ENCODE measurements at places on chromosomes 16 and 17.

GRCh38 chr17:75557075-75557851 lies 30.3 kb upstream of the MYO15B start:
- peak; percentile 43 for DNase-seq

GRCh38 chr17:57240648-57241047 lies 15.7 kb upstream of the MSI2 start:
- no peak for DNase-seq

DNA sequence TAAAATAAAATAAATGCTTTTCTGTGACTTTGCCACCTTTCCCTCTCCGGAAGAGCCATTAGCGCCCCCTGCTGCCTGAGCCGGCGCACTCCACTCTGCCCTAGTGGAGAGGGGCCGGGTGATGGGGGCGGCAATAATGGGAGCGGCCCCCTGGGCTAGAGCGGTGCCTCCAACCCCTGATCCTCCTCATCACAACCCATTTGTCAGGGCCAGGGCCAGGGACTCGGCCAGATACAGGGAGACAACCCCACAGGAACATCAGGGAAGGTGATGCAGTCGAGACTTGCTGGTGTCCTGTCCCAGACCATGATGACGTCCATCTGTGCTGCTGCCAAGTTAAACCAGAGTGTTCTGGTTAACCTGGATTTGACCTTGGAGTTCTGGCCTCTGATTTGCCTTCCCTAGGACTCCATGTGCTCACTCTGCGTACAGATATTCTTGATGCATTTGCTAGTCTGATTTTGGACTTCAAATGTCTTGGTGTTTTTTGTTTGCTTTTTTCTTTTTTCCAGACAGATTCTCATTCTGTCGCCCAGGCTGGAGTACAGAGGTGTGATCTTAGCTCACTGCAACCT lies 46.1 kb upstream of the BPTF start:
- no peak for DNase-seq

DNA sequence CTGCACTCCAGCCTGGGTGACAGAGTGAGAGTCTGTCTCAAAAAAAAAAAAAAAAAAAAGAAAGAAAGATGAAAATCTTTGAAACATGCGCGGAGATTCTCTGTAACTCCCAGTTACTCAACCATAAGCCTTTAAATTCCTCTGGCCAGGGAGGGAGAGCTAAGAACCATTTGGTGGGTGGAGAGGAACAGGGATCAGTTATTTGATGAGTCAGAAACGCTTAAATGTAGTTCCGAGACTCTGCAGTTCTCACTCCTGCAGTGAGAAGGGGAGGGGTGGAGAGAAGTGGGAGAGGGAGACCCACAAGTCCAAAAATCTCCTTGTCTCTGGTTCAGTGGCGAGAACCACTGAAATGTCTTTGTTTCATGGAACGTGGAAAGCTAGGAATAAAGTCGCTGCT lies 266.7 kb downstream of the SOX9 start:
- DNase-seq = no peak

- no peak for DNase-seq
These were observed 15.7 kb downstream of the CRLF3 start for GRCh38 chr17:30808785-30809286.

DNA sequence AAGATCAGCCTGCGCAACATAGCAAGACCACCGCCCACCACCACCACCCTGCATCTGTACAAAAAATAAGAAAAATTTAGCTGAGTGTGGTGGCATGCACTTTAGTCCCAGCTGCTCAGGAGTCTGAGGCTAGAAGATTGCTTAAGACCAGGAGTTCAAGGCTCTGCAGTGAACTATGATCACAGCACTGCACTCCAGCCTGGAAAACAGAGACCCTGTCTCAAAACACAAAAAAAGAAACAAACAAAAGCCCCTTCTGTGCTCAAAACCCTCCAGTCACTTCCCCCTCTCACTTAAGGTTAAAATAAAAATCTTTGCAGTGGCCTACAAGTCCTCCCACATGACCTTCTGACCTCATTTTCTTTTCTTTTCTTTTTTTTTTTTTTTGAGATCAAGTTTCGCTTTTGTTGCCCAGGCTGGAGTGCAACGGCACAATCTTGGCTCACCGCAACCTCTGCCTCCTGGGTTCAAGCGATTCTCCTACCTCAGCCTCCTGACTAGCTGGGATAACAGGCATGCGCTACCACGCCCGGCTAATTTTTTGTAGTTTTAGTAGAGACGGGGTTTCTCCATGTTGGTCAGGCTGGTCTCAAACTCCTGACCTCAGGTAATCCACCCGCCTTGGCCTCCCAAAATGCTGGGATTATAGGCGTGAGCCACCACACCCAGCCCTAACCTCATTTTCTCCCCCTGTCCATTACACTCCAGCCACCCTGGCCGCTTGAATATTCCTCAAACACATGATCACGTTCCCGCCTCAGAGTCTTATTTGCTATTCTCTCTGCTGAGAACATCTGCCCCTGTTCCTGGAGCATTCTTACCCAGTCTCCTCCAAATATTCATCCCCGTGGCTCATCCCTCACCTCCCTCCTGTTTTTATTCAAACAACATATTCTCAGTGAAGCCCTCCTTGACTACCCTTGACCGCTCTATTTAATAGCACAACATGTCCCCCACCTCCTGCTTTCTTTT lies 126.6 kb upstream of the MED13 start:
- DNase-seq = no peak

DNA sequence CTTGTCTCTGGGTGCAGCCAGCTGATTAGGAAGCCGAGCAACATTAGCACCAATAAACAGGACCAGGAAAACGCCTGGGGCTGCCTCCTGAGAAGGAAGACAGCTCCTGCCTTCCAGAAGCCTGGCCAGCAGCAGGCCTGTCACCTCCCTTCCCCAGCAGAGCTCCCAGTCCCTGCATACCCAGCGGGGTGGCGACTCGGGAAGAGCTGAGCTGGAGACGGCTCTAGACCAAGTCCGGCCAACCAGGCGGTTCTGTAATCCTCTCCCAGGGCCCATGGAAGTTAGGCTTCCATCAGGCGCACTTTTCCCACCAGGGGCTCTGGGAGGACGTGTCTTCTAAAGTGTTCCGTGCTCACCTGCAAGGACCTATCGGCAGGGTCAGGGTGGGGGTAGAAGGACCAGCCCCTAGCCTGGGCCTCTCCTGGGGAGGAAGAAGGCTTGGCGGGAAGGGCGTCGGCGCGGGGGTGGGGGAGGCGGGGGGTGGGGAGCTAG lies 12.0 kb upstream of the CLUH start:
- DNase-seq = no peak

DNA sequence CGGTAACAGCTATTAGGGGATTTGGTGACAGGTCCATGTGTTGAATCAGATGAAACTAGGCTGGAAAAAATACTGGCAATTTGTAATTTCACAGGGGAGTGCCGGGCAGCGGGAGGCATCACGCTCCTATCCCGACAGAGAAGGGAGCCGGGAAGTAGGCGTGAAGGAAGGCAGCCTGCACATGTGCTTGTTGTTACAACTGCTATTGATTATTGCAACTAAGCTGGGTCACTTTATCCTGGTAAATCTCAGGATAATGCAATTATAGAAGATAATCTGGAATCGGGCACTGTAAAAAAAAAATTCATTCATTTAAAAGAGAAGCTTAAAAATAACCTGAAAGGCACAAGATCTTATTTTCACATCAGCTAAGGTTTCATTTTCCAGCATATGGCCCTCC lies 180.6 kb downstream of the FOXL1 start:
- no peak for DNase-seq

DNA sequence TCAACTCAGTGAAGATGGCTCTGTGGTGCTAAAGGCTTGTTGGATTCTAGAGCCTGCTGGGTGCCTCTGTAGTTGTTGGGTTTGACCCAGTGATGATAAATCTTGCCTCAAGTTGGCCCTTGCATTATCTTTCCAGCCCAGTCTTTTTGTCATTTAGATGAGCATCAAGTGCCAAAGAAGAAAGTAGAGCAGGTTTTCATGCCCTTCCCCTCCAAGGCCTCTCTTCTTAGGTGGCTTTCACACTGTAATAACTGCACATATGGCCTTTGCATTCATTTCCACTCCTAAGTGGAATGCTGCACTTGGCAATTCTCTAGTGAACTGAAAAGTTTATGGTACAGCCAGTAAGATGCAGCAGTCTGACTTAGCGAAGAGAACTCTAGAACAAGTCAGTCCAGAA lies 165.1 kb downstream of the PHKB start:
- DNase-seq = no peak

DNA sequence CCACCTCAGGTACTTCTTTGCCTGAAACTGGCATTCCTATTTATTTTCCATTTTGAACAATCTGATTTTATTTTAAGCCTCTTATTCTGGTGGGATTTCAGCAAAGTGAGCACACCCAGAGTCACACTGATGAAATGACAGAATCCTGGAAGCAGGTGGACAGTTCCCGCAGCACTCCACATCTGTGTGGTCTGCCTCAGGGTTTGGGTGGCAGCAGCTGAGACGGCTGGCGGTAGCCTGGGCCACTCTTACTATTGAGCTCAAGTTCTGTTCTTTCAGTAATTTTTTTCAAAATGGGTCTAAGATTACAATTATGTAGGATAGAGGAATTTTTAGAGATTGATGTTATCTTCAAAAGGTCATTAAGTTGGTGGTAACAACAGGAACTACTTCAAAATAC lies 32.5 kb upstream of the ENDOV start:
- DNase-seq = no peak

GRCh38 chr16:68756239-68756915 lies 19.3 kb downstream of the CDH1 start:
- DNase-seq = no peak

DNA sequence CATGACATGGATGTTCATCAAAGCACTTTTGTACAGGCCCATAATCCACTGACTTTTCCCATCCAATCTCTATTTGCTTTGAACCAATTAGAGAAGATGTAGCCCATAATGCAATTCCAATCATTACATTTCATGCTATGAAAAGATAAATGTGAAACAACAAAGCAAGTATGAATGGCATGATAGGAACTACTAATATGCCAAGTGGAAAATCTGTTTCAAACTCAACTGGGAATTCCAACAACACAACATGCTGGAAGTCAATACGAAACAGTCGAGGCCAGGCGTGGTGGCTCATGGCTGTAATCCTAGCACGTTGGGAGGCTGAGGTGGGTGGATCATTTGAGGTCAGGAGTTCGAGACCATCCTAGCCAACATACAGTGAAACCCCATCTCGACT lies 39.6 kb upstream of the TMEM97 start:
- DNase-seq = no peak

DNA sequence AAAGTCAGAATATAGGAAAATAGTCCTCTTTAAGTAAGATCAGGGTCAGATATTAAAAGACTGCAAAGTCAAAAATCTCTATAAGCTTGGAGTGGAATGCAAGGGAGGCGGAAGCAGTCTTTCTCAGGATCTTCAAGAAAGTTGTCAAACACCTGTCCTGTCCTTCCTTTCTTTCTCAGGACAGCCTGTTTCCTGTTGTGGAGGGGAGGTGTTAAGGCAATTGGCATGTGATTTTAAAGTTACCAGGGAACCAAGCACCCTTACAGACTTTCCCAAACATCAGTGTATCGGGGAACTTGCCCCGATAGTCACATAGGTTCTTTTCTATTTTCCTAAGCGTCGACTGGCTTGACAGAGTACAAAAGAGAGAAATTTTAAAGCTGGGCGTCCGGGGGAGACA lies 2.1 kb downstream of the ATP5PD start:
- DNase-seq = no peak

DNA sequence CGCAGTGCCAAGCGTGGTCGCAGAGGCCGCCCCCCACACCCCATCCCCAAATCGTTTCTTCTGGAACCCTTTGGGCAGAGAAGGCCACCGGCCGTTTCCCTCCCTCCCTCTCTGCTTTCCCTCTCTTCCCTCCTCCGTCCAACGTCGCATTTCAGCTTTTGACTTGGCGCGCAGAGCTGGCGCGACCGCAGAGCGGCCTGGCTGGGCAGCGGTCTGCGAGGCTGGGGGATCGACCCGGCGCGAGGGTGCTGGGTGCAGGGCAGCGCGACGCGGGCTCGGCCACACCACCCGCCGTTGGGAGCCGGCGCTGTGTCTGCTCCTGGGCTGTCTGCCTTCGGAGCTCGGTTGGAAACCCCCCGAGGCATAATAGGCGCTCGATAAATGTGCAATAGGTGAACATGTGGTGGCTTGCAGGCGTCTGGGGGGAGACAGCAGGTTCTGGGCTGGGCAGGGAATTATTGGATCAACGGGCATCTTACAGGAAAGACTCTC lies 2.8 kb upstream of the NTN3 start:
- no peak for DNase-seq

GRCh38 chr17:9878786-9879525 lies 26.1 kb downstream of the RCVRN start:
- DNase-seq = no peak

DNA sequence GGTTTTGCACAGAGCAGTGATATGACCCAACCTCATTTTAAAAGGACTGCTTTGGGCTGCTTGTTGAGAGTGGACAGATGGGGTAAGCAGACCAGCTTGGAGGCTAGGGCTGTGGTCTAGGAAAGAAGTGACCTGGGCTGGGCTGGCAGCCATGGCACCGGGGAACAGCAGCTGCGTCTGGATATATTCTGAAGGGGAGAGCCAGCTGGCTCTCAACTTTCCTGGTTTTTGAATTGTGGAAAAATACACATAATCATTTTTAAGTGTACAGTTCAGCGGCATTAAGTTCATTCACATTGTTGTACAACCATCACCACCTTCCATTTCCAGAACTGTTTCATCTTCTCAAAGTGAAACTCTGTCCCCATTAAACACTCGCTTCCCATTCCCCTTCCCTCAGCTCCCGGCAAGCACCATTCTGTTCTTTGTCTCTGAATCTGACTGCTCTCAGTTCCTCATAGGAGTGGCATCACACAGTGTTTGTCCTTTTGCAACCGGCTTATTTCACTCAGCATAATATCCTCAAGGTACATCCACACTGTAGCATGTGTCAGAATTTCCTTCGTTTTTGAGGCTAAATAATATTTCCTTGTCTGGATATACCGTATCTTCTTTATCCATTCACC lies 113.2 kb downstream of the SPECC1 start:
- no peak for DNase-seq

- DNase-seq = no peak
These were observed 38.2 kb upstream of the LITAF start for GRCh38 chr16:11624636-11625607.

DNA sequence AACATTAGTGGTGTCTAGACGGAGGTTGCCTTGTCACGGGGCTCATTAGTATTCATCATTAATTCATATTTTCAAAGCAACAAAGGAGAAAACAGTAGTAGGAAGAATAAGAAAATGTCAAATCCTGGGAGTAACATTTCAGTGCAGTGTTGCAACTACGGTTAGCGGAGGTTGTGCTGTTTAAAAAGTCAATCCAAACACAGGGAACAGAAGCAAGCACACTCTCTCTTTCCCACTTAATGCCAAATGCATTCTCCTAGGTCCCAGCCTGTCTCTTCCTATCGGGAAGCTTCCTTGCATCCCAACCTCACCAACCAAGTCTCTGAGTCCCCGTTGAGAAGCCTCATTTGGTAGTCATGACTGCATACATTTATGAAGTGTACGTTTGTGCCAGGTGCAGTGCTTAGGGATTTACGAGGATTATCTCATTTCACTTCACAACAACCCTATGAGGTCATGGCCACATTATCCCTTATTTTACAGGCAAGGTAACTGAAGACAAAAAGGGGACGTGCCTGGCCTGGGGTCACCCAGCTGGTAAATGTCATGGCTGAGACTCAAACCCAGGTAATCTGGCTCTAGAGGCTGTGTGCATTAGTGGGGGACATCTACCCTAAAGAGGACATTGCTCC lies 283.6 kb upstream of the SALL1 start:
- no peak for DNase-seq
